ENCODE measurements at places on chromosomes 12 and 14.

DNA sequence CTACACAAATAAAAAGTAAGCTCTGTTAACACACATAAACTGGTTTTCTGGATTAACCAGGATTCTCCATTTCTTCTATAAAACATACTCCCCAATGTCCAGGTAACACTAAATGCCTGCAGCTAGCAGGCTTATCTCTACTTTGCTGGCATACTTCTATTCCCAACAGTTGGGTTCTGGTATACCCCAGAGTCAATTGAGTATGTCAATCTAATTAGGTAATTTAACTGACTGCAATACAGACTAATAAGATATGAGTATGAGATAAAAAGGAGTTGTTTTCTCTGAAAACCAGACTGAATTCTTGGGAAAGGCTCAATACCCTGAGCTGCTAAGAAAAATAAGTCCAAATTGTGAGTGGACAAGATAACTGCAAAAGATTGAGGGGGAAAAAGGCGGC, 9.4 kb upstream of the NT5DC3 start:
- no peak for DNase-seq

DNA sequence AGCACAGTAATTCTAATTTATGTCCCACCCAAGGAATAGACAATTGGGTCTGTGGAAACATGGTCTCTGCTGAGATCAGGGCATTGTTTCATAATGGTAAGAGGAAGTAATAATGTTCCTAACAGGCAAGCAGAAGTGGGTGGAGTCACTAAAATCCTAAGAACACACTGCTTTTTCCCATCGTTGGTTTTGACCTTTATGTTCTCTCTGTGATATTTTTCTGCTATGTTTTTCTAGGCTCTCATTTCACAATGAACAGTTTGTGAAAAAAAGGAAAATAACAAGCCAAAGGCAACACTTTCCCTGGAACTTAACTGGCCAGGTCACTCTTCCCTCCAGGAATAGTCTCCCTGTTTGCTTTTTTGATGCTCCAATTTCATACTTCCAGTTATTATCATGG, 80.6 kb upstream of the OVCH1 start:
- DNase-seq, result no peak

DNA sequence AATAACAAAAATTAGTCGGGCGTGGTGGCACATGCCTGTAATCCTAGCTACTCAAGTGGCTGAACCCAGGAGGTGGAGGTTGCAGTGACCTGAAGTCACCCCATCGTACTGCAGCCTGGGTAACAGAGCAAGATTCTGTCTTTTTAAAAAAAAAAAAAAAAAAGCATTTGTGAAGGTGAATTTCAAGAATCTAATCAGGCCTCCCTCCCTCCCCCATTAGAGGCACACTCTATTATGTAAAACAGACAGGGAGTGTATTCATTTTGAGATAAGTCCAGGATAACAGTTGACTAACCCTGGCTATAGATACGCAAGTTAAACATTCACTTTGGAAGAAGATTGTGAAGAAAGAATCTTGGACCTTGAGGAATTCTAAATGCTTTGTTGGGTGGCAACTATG, 2.9 kb downstream of the RESF1 start:
- no peak for DNase-seq

DNA sequence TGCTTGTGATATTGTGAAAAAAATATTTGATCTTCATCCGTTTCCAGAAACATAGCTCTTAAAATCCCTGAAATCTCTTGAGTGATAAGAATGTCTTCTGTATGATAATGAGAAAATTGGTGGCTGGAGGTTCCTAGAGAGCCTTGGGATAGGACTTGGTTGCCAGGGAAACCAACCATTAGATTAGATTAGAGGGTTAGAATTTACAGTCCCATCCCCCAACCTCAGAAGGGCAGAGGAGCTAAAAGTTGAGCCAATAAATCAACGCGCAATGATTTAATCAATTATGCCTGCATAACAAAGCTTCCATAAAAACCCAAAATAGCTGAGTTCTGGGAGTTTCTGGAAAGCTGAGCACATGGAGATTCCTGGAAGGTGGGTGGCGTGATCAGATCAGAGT, 10.6 kb downstream of the SEL1L start:
- DNase-seq, result no peak

DNA sequence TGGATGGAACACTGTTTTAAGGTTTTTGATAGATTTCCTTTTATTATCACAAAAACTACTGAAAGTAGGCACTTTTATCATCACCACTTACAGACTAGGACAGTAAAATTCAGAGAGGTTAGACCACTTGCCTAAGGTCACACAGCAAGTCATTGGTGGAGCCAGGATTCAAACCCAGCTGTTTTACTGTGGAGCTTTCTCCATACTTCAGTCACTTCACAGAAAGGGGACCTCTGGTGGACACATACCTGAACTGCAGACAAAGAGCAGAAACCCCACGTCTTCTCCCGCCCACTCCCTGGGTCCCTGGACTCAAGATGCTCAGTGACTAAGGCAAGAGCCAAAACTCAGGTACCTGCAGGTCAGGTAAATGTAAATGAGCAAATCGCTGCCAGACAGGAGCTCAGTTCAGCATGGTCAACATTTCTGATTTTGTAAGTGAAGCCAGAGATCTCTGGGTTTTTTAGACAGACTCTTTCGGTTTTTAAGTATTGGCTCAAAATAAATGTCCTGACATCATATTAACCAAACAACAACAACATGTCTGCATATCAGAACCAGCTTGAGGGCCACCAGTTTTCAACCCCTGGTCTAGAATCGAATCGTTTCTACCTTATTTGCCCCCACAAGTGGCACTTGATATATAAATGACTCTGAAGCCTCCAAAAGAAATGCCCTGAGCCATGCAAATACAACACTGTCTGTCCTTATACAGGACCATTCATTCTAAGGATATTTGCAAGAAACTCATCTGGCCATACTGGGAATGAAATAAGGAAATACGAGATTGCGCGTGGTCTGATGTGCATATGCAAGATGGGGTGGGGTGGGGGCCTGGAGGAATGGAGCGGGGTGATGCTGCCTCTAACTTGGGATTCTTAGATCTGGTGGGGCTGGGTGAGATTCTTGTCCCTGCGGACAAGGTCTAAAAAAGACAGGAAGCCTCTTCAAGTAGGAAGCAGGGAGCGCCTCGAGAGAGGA, 110.9 kb downstream of the KSR2 start:
- DNase-seq, result peak; percentile 64

DNA sequence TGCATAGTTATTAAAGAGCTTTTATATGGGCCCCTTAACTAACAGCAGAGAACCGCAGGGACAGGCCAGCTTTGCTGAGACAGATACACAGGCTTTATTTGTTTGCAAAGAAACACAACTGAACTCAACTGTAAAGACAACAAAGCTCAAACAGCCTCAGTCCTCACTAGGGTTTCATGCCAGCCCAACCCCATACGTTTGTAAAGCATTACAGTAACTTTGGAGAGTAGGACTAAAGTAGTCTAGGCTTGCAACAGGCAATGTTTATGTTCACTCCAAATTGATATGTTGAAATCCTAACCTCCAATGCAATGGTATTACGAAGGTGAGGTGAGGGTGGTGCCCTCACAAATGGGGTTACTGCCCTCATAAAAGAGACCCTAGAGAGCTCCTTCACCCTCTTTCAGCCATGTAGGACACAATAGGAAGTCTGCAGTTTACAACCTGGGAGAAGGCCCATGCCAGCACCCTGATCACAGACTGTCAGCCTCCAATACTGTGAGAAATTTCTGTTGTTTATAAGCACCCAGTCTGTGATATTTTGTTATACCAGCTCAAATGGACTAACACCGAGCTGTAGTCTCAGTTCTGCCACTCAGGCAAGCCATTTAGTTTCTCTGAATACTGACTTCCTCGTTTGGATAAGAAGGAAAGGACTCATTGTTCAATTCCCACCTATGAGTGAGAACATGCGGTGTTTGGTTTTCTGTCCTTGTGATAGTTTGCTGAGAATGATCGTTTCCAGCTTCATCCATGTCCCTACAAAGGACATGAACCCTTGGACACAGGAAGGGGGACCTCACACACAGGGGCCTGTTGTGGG, 35.2 kb downstream of the PPM1H start:
- DNase-seq, result no peak

DNA sequence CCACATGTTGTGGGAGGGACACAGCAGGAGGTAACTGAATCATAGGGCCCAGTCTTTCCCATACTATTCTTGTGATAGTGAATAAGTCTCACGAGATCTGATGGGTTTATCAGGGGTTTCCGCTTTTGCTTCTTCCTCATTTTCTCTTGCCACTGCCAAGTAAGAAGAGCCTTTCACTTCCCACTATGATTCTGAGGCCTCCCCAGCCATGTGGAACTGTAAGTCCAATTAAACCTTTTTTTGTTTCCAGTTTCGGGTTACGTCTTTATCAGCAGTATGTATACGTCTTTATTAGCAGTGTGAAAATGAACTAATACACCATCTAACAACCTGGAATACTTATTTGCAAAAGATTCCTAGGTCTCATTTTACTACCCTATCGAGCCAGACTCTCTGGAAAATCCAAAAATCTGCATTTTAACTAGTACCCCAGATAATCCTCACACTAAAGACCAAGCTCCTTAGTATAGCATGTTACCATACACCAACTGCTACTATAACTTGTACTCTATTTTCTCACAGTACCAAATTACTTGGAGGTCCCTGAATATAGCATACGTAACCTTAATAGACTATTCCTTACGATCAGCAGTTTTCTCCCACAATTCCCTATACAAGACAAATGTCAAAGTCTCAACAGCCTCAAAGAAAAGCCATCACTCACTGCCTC, 11.5 kb downstream of the GTF2A1 start:
- peak; percentile 56 for DNase-seq

- peak; percentile 88 for DNase-seq
Measured at GRCh38 chr14:51979088-51979709, 10.1 kb upstream of the RTRAF start.

- no peak for DNase-seq
Measured at GRCh38 chr14:32468955-32469354, 139.9 kb downstream of the AKAP6 start.

GRCh38 chr12:89349814-89350213, 2.5 kb downstream of the DUSP6 start:
- no peak for DNase-seq

GRCh38 chr12:101909646-101910045, 32.3 kb downstream of the DRAM1 start:
- DNase-seq, result peak; percentile 41

- DNase-seq, result no peak
Measured at GRCh38 chr12:87793131-87793530, 236.1 kb downstream of the C12orf50 start.

GRCh38 chr14:24609655-24610344, at the start of gene GZMH:
Gene GZMH (minus strand): TSS chr14:24609685. CDS start chr14:24609613, 72 bp downstream.
- peak; percentile 39 for DNase-seq

DNA sequence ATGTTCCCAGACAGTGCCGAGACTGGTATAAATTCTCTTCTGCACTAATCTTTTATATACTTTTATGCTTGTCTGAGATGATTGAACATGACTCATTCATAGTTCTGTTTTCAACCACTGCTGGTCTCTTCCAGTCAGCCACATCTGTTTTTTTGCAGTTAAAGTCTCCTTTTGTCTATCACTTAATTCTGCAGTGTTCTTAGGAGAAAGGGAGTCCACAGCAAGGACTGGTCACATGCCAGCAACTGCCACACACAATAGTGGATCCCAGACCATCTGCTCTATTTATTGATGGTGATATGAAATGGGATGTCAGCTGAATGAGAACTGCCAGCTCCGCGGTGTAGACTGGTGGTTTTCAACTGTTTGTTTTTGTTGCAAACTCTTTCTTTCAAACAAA, 379.8 kb downstream of the MED13L start:
- no peak for DNase-seq

- DNase-seq, result no peak
Measured at GRCh38 chr12:68279227-68280054, 26.0 kb upstream of the IL22 start.

DNA sequence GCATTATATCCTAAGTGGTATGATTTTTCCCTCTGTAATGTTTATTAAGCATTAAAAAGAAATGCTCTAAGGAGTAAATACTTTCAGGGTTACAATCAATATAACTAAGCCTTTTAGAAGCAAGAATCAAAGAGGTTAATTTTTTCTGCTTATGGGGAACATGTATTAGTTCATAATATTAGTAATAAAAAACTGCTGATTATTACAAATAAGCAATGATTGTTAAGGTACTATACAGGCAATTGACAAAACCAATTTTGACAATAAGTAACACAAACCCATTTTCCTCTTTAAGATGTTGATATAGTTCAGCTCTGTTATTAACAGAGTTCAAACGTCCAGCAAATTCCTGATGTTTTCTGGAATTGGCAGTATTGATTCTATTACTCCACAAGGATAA, 31.8 kb downstream of the INTS13 start:
- no peak for DNase-seq
